Left ventricle myocardium inferior (tissue), 1 donor: ENCODE measurements at places on chromosomes 3 and 15. TPM values are rescaled to one million over a fixed set of nuclear protein-coding genes. Genes with fewer than 3 reads are reported as not detected.

OR5K2 gene
- not detected for total RNA-seq

DHFR2 gene
- total RNA-seq, result 3.9 TPM

RHOV gene
- not detected for total RNA-seq

PPP1R2 gene
- total RNA-seq, result 39.7 TPM

CLDN1 gene
- 0.08 TPM for total RNA-seq

BNC1 gene
- 0.11 TPM for total RNA-seq

PRR20G gene
- total RNA-seq, result not detected

LMOD3 gene
- 154 TPM for total RNA-seq

PIK3CB gene
- total RNA-seq, result 31.5 TPM

RAB11A gene
- total RNA-seq, result 146 TPM

CGNL1 gene
- 31.9 TPM for total RNA-seq
